ENCODE measurements at places on chromosomes 3 and 15.

GRCh38 chr3:66029443-66029842 is 9.3 kb downstream of the MAGI1 start:
- DNase-seq: no peak

DNA sequence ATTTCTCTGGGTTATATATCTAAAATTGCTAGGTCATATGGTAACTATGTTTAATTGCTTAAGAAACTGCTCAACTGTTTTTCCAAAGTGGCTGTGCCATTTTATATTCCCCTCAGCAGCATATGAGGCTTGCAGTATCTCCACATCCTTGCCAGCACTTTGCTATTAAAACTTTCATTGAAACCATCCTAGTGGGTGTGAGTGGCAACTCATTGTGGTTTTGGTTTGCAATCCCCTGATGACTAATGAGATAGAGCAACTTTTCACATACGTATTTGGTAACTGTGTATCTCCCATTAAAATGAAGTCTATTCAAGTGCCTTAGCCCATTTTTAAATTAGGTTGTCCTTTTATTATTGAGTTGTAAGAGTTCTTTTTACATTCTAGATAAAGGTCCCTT is 17.3 kb downstream of the KPNA1 start:
- no peak for DNase-seq

GRCh38 chr3:159904455-159904854 is 84.2 kb upstream of the IL12A start:
- DNase-seq: no peak

DNA sequence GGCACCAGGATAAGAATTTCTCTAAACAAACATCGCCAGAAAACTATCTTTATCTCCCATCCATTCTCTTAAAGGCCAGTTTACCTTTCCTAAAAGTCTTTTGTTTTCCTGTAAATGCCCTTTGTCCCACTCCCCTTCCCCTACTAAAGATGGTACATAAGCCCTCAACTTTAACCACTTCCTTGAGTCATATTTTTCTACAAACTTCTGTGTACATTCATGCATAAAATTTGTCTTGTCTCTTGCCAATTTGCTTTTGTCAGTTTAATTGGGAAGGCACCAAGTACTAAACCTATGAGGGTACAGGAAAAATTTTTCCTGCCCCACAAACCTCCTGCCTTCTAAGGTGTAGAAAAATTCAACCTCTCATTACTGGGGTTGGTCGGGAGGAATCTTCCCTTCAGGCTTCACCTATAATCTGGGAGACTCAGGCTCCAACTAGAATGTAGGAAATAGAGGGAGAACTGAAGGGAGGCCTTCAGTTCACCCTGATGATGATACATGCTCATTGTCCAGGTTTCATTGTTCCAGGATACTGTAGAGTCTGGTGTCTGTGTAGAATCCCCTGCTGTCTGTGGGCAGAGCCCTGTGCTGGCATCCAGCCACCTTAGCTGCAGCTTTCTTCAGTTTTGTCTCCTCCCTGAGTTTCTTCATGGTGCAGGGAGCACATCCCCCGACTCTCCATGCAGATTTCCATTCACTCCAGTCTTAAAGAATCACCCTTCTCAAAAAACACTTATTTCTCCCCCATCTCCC is 53.2 kb downstream of the CD200R1L start:
- DNase-seq: no peak

DNA sequence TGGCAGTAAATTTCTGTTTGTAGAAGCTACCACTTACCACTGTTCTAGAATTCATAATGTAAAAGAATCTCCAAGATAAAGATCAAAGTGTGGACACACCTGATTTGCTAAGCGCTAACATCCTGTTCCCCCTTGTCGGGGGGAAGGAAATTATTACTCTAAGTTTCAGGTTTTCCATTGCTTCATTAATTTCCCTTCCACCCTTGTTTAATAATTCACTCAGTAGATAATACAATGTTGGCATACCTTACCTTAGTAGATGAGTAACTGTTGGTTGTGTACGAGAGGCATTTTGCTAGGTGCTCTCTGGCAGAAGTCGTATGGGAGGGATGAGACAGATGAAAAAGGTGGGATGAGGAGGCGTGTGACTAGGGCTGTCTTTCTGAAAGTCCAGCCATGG is 641.2 kb upstream of the ARRDC4 start:
- DNase-seq: peak; percentile 9

DNA sequence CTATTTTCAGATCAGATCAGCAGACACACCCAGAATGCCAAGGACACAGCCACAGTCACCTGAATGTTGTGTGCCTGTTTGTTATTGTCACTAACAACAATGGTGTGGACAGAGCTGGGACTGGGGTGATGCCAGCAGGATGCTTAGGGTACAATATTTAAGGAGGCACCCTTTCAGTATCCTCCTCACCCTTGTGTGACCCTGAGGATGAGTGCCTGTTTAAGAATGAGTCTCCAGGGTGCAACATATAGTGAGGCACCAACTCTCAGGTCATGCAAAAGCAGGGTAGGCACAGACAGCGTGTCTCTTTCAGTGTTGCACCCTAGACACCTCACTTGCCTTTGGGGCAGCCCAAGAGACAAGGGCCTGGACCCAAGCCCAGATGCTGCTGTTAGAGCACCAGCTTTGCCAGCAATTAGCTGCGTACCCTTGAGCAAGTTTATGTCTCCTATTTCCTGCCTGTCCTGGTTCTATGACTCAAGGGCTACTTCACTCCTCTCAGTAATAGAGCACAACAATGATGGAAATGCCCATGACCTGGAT is 122.6 kb downstream of the AQP9 start:
- DNase-seq: no peak

- DNase-seq: no peak
Measured at GRCh38 chr3:126972866-126973265, 10.0 kb upstream of the PLXNA1 start.

DNA sequence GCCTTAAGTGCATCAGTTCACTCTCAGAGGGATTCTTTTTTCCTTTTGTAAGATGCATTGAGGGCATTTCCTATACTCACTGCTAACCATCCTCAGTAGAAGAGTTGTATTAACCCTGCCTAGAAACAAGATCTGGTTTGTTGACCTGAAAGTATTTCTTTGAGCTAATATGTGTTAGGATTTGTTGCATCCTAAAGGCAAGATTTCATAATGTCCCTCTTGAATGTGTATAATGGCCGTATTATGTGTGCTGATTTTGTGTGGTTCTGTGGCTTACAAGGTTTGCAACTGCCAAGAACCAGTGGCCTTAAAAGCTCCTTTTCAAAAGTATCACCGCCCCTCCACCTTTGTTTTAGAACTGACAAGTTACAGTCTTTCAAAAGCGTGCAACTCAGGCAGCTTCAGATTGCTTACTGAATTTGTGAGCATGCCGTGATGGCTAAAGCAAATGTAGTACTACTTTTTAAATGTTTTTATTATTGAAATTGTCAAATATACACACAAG is 182.0 kb upstream of the BHLHE40 start:
- no peak for DNase-seq

DNA sequence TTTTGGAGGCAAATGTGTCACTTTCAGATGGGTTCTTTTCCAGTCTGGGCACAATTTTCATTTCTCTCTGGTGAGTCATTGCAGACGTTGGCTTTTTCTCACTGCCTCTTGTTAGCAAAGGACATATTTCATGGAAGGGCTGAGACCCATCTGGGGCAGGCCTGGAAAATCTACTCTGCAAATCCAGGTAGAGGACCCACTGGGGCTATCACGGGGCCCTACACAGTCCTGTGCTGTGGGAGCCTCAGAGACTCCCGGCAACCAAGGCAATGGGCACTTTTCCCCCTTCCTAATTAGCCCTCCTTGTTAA is 58.0 kb downstream of the HRH1 start:
- no peak for DNase-seq

- DNase-seq: peak; percentile 80
Measured at GRCh38 chr3:50971487-50971924, 296.8 kb downstream of the DOCK3 start.

- DNase-seq: no peak
Measured at GRCh38 chr3:138888560-138888959, 53.8 kb upstream of the PIK3CB start.

GRCh38 chr3:179000144-179000543 is 71.5 kb downstream of the ZMAT3 start:
- DNase-seq: no peak

DNA sequence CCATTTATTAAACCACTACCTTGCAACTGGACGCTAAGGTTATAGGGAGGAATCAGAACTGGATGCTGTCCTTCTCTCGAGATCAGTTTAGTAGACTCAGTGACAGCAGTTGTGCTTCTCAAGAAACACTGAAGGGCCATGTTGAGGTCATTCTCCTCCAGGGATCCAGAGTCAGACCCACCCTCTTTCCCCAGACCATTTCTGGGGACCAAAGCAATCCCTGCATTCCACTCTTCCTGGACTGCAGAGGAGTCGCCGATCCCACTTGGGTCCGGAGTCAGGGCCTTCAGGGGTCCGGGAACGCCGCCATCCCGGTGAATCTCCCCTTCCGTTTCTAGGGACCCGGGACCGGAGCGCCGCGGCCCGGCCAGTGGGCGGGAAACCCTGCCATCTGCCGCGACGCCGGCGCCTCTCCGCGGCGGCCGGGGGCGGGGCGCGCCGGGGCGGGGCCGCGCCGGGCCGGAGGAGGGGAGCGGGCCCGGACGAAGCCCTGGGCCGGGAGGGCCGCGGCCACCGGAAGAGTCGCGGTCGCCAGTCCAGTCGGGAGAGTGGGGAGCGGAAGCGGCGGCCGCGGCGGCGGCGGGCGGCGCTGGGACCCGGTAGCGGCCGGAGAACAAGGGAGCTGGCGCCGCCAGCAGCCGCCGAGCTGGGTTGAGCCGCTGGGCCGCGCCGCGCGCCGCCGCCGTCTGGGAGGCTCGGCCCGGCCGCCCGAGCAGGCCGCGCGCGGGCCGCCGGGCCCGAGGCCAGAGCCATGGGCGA is at the start of gene DVL3:
TSS of gene DVL3 (plus strand) at position 493 of the 759 bp plus-strand sequence. CDS start at position 752, 259 bp downstream.
- peak; percentile 75 for DNase-seq

DNA sequence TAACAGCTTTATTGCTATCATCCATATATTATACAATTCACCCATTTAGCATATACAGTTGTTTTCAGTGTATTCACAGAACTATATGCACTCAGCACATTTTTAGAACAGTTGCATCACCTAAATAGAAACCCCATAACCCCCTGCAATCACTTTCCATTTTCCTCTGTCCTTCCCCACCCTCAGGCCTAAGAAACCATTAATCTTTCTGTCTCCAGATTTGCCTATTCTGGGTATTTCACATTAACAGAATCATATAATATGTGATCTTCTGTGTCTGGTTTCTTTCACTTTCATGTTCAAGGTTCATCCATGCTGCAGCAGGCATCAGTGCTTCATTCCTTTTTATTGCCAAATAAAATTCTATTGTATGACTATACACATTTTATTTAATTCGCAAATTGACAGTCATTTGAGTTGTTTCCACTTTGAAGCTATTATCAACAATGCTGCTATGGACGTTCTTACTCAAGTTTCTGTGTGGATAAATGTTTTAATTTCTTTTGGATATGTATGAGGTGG is 39.8 kb downstream of the ADAMTS17 start:
- DNase-seq: no peak

DNA sequence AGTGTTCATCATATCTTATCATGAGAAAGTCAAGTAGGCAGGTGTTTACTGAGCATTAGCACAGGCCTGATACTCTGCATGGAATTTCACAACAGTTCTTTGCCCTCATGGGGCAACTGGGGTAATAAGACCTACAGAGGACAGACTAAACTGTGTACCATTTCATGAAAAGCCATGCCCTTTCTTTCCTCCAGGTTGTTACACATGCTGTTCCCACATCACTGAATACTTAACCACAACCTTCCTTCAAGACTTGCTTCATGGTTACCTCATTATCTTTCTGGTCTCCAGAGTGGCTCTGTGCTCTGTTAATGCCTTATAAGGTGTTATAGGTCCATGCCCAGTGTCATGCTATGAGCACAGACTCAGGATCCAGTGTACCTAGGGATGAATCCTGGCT is 28.2 kb upstream of the RSL24D1 start:
- DNase-seq: no peak

GRCh38 chr15:40275954-40276353 is 6.9 kb downstream of the ANKRD63 start:
- DNase-seq: no peak

DNA sequence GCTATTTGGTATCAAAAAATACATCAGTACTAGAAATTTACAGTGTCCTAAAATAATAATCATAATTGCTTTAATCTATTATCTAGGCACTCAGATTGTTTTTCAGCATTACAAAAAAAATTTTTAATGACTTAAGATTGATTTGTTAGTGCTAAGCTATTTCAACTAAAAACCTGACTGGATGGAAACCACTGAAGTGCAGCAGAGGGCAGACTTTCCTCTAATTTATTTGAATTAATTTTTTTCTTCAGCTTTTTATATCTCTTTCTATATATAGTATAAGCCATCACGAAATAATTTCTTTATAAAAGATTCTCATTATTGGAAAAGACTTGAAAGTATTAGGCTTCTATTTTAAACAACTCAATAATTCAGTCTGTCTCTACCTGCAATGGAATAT is 131.4 kb downstream of the IQCH start:
- no peak for DNase-seq

- no peak for DNase-seq
Measured at GRCh38 chr3:20842594-20843436, 656.8 kb upstream of the SGO1 start.

DNA sequence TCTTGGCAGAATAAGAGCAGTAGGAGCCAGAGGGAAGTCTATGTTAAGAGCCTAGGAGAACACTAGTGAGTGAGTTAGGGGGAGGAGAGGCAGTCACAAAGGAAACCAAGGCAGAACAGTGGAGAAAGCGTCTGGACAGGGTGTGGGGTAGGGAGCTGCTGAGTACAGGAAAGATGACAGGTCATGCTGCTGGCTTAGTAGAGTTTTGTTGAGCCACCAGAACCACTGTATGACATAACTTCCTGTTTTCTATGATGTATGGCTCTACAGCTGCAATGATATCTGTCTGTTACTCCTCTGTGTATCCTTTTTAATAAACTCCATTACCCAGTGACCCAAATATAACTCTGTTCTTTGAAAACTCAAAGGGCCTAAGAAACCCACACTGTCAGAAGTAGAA is 10.6 kb upstream of the STT3B start:
- peak; percentile 29 for DNase-seq

- no peak for DNase-seq
Measured at GRCh38 chr15:33310481-33311311, at the start of gene RYR3. RYR3 (plus strand) TSS chr15:33310967; CDS start chr15:33311046, 79 bp downstream.

GRCh38 chr3:101131767-101132166 is 138.5 kb upstream of the ABI3BP start:
- no peak for DNase-seq

GRCh38 chr3:24237971-24238706 is 256.5 kb downstream of the THRB start:
- DNase-seq: no peak

DNA sequence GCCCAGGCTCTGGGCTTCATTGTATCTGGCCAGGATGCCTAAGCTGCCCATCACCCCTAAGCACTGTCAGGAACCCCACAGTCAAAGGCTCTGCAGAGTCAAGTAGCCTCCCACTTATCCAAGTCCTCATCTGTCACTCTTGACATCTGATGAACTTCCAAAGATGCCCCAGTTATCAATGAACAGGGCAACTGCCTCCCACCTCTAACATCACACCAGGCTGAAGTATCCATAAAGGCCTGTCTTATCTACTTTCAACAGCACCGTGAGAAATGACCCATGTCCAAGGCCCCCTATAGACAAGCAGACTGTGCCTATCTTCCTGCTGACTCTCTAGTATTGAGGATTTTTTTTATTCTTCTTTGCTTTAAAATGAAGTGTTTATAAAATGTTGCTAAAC is 56.4 kb downstream of the TRIM69 start:
- no peak for DNase-seq

Data from stomach (tissue), 19 donors.